ENCODE measurements at places on chromosomes 1 and 21.

DNA sequence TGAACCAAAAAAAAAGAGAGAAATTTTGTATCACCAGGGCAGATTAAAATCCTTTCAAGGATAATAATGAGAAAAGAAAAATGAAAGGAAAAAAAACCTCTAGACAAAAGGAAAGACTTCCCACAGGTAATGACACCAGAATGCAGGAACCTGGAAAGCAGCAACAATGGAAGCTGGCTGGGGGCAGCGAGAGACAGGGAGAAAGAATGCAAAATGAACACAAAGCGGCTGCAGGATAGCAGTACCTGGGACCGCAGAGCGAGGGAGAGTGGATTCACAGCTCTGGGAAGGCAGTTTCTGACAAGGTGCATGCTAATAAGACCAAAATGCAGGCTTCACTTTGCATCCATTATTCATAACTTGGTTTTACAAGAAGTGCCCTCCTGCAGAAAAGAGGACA is 349.0 kb downstream of the SIPA1L2 start:
- H3K27ac ChIP-seq = peak overlapping the region; percentile 5
- H3K27me3 ChIP-seq = peaks cover 32% of the 10 kb centered on the region
- H3K36me3 ChIP-seq = no peaks in the 10 kb centered on the region
- peak; percentile 59 for DNase-seq

- no peaks in the 10 kb centered on the region for H3K4me1 ChIP-seq
- DNase-seq = no peak
- H3K36me3 ChIP-seq = peaks cover 9% of the 10 kb centered on the region
- H3K27ac ChIP-seq = no peak overlapping the region
- no peak overlapping the region for H3K4me3 ChIP-seq
Observed at GRCh38 chr1:116097626-116098025, 13.6 kb upstream of the MAB21L3 start.

- no peak overlapping the region for H3K27ac ChIP-seq
- H3K27me3 ChIP-seq = no peaks in the 10 kb centered on the region
- DNase-seq = no peak
- H3K4me1 ChIP-seq = peaks cover 11% of the 10 kb centered on the region
Observed at GRCh38 chr1:222940095-222940494, 125.3 kb downstream of the DISP1 start.

- H3K36me3 ChIP-seq = peaks cover 3% of the 10 kb centered on the region
- H3K4me1 ChIP-seq = peaks cover 27% of the 10 kb centered on the region
- H3K27me3 ChIP-seq = 0 out of 2 replicates have a peak, but pooled peaks cover 2% of the 10 kb centered on the region
- DNase-seq = no peak
Observed at GRCh38 chr1:113194846-113195830, 122.1 kb downstream of the LRIG2 start.

DNA sequence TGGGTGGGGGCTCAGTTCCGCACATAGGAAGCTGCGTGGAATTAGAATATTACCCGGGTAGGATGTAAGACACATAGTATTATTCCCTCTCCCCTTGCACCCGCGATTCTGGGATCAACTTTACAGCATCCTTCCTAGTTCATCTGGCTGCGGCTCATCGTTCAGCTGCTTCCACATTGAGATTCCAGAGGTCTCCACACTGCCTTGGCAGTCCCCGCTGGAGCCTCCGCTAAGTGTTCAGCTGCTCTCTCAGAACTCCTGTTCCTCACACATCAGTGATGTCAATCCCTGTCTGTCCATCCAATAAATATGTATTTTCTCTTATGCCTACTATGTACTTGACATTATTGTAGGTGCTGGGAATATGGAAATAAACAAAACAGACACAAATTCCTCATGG is 135.6 kb upstream of the SYT6 start:
- H3K27ac ChIP-seq = no peak overlapping the region
- H3K36me3 ChIP-seq = no peaks in the 10 kb centered on the region
- H3K4me1 ChIP-seq = peaks cover 11% of the 10 kb centered on the region
- no peaks in the 10 kb centered on the region for H3K27me3 ChIP-seq
- DNase-seq = no peak

GRCh38 chr1:229170274-229170673 is 100.6 kb upstream of the RAB4A start:
- H3K27me3 ChIP-seq = no peaks in the 10 kb centered on the region
- peaks cover 6% of the 10 kb centered on the region for H3K36me3 ChIP-seq
- DNase-seq = no peak

DNA sequence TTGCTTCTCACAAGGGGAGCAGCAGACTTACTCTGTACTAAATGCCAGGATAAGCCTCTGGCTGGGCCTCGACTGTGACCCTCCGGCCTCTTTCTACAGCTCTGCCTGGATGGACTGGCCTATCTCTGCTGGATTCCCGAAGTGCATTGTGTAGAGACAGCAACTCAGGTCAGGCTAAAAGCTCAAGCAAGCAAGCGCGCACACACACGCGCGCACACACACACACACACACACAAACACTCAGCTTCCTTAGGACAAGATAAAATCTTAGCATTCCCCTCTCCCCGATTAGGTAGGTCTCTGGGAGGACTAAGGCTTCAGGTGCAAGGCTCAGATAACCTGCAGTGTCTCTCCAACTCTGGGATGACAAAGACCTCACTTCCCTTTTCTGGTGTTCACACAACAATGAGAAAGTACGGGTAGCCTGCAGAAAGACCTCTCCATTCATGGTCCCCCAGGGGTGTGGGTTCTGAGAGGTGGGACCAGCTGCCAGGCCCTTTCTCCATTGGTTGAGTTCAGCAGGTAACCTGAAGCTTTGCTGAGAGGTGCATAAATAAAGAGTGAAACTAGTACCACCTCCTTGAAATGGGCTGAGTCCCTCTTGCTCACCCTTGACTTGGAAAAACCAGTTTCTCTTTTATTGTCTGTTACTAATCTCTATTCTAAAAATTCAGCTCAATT is 155.1 kb upstream of the CAMK1G start:
- peaks cover 29% of the 10 kb centered on the region for H3K36me3 ChIP-seq
- H3K4me1 ChIP-seq = peaks cover 83% of the 10 kb centered on the region
- H3K27ac ChIP-seq = peak overlapping the region; percentile 95
- peak; percentile 73 for DNase-seq

- no peaks in the 10 kb centered on the region for H3K36me3 ChIP-seq
- no peak overlapping the region for H3K4me3 ChIP-seq
- H3K27me3 ChIP-seq = no peaks in the 10 kb centered on the region
Observed at GRCh38 chr1:56149761-56150160, 429.6 kb downstream of the PLPP3 start.

GRCh38 chr1:8274352-8274751 is 43.6 kb upstream of the SLC45A1 start:
- no peaks in the 10 kb centered on the region for H3K27me3 ChIP-seq
- peaks cover 14% of the 10 kb centered on the region for H3K4me1 ChIP-seq
- DNase-seq = no peak
- H3K27ac ChIP-seq = peak overlapping the region; percentile 54
- H3K4me3 ChIP-seq = no peak overlapping the region
- H3K36me3 ChIP-seq = no peaks in the 10 kb centered on the region

- H3K36me3 ChIP-seq = no peaks in the 10 kb centered on the region
- H3K4me3 ChIP-seq = no peak overlapping the region
- H3K27ac ChIP-seq = no peak overlapping the region
Observed at GRCh38 chr1:235838021-235838420, 28.7 kb downstream of the LYST start.

DNA sequence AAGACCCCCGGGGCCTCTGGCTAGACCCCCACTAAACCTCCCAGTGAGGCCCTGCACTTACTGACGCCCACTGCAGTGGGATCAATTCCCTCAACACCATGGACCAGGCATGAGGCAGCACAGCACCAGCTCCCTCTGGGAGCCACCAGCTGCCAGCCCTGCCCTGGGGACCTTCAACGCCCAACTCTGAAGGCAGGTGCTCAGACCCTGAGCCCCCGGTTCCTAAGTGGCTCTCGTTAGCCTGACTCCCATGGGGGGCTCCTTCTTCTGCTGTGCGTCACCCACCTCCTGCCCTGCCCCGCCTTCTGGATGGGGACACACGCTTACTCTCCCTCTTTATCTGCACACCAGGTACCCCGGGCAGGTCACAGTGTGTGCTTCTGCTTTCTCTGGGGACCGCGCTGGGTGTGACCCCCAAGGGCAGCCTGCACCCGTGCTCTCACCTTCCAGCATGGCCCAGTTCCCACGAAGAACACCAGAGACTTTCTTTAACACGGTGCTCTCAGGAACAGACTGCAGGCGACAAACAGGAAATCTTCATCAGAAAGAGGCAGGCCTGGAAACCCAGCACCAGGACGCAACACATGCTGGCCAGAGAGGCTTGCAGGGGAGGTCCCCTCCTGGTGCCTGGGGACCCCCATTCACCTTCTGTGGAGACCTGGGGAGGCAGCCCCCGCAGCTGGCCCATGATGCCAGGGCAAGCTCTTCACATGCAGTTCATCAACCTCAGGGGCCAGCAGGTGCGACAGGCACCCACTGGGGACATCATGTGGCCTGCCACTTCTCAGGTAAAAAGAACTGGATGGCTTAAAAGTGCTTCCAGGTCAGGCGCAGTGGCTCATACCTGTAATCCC is 27.3 kb downstream of the WDR4 start:
- no peaks in the 10 kb centered on the region for H3K4me1 ChIP-seq
- DNase-seq = no peak
- no peaks in the 10 kb centered on the region for H3K27me3 ChIP-seq
- H3K36me3 ChIP-seq = peaks cover 82% of the 10 kb centered on the region

DNA sequence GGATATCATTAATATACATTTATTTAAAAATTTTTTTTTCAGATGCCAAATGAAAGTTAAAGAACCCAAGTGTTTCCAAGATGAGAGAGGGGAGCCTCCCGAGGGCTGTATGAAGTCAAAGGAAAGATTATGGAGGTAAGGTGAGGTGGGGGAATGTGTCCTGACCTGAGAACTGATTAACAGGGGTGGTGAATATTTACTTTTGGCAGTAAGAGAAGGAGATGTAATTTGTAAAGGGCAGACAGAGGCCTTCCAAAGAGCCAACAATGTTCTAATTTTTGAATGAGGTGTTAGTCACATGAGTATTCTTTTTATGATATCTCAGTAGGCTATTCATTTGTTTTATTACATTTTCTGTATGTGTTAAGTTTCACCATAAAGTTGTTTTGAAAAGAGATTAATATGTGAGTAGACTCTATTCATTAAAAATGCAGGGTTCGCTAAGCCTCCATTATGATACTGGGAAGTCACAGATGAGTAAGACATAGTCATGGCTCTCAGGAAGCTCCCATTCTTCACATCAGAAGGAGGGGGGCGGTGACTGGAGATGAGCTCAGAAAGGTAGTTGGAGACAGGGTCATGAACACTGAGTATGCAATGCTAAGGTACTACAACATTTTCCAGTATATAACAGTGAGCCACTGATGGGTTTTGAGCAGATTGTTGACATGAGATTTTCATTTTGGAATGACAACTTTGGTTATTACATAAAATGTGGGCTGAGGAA is 62.4 kb upstream of the TNFSF18 start:
- H3K4me1 ChIP-seq = no peaks in the 10 kb centered on the region
- no peak overlapping the region for H3K4me3 ChIP-seq
- no peak for DNase-seq
- H3K27ac ChIP-seq = no peak overlapping the region
- peaks cover under 1% of the 10 kb centered on the region for H3K36me3 ChIP-seq

GRCh38 chr1:228405200-228405978 is 1.2 kb downstream of the TRIM11 start:
- H3K27me3 ChIP-seq = no peaks in the 10 kb centered on the region
- peaks cover 24% of the 10 kb centered on the region for H3K4me1 ChIP-seq
- H3K36me3 ChIP-seq = peaks cover 16% of the 10 kb centered on the region
- peak overlapping the region; percentile 94 for H3K4me3 ChIP-seq

DNA sequence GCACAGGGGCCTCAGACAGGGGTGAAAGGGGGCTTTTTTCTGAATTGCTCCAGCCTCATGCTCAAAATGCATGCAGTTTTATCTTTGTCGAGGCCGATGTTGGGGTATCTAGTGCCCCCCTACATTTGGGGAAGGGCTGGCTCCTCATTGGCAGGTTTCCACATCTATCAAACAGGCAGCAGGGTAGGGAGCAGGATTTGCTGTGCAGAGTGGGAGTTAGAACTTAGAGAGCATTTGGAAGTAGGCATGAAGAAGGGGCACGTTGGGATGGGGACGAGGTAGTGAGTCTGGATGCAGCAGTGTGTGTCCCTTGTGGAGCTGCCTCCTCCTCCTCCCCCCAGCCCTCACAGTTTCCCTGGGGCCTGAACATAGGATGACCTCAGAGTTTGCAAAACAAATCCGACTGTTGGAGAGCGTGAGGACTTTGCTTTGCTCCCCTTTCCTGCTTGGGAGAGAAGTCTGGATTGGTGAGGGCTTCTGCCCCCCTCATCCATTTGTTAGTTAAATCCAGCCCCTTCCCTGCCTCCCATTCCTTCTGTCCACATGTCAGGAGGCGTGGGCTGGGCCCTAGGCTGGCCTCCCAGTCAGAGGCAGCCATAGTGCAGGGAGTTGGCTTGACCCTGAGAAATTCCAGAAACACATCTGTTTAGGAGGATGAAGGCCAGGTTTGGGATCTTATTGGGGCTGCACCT is 36.9 kb upstream of the GPR37L1 start:
- peaks cover 50% of the 10 kb centered on the region for H3K4me1 ChIP-seq
- H3K27ac ChIP-seq = peak overlapping the region; percentile 96
- no peaks in the 10 kb centered on the region for H3K27me3 ChIP-seq
- H3K36me3 ChIP-seq = no peaks in the 10 kb centered on the region
- peak; percentile 39 for DNase-seq

- H3K36me3 ChIP-seq = no peaks in the 10 kb centered on the region
- H3K4me1 ChIP-seq = peaks cover 51% of the 10 kb centered on the region
- DNase-seq = no peak
- H3K27me3 ChIP-seq = peaks cover 22% of the 10 kb centered on the region
- no peak overlapping the region for H3K27ac ChIP-seq
- H3K4me3 ChIP-seq = no peak overlapping the region
Observed at GRCh38 chr1:240613356-240614142, 1.6 kb upstream of the GREM2 start.

DNA sequence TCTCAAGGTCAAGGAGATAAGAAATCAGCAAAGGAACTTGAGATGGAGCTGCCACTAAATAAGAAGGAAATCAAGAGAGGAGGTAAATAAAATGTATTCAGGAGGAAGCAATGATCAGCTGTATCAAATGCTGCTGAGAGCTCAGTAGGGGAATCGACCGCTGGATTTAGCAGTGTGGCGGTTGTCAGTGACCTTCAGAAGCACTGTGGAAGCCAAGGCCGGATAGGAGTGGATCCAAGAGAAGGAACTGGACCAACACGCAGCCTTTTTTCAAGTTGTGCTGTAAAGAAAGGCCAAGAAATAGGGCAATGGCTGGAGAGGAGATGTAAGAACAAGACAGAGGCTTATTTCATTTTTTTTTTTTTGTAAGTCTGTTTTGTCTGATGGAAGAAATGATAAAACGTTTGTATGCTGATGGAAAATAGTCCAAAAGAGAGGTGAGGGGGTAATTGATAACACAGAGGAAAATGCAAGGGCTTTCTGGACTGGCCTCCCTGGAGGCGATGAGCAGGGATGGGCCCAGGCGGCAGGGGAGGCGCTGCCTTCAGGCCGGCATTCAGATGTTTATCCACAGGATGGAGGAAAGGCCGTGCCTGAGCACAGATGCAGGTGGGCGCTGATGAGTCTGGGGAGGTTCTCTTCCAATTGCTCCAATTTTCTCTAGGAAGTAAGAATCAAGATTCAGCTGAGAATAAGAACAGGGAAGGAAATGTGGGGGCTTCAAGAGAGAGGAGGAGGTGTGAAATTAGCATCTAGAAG is 17.5 kb upstream of the FAM43B start:
- no peaks in the 10 kb centered on the region for H3K36me3 ChIP-seq
- no peak overlapping the region for H3K27ac ChIP-seq
- DNase-seq = no peak
- H3K27me3 ChIP-seq = peaks cover 22% of the 10 kb centered on the region

Data from WTC11 (cell line).